A172 (cell line): ENCODE measurements at places on chromosomes 1 and 21.

GRCh38 chr1:64348270-64348960 is 121.5 kb upstream of the CACHD1 start:
- DNase-seq: no peak

DNA sequence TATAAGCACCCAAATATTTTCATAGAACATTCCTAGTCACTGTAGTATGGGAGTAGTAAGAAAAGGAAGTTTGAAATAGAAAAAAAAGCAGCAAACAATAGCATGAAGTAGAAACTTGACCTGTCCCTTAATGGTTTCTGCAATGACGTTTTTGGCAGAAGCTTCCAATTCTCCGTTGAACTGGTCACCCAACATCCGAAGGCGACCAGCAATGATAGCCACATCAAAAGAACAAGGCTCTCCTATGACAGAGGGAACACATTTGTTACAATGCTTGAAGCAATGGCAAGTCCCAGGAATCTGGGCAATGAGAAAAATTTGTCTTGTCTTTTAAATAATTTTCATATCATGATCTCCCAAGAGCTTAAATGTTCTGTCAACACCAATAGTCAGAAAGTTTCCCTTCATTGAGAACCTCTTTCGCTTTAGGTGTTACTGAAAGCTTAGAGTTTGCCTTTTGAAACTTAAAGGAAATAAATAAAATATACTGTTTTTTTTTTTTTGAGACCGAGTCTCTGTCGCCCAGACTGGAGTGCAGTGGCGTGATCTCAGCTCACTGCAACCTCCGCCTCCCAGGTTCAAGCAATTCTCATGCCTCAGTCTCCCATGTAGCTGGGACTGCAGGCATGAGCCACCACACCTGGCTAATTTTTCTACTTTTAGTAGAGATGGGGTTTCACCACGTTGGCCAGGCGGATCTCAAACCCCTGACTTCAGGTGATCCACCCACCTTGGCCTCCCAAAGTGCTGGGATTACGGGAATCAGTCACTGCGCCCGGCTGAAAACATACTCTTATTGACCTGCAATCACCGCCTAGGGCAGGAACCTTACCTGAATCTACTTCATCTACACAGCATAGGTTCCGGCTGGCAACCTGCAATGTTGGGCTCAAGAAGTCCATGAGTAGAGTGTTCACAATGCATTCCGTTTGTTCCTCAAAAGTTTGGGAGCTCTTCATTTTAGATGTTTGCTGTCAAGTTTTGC is 672 bp downstream of the BCL2L15 start:
- DNase-seq: no peak

DNA sequence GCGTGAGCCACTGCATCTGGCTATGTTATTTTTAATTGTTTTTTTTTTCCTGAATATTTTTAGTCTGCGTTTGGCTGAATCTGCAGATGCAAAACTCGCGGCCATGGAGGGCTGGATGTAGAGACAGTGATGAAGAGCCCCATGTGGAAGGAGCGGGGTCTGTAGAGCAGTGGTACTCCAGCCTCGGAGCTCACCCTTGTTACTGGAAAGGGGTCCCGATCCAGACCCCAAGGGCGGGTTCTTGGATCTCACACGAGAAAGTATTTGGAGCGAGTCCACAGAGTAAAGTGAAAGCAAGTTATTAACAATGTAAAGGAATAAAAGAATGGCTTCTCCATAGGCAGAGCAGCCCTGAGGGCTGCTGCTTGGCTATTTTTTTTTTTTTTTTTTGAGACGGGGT is 2.7 kb downstream of the TRPM2 start:
- no peak for DNase-seq

DNA sequence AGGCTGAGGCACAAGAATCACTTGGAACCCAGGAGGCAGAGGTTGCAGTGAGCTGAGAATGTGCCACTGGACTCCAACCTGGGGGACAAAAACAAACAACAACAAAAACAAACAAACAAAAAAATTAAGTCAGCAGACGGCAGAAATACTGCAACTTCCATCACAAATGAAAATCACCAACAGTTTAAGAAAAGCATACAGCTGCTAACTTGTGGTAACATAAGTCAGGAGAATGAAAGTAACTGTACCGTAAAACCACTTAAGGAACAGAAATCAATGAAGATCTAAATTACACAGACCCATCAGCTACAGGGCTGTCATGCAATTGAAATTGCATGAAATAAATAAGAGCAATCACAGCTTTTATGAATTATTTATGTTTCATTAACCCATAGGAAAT is 25.0 kb downstream of the MCOLN2 start:
- DNase-seq: no peak

DNA sequence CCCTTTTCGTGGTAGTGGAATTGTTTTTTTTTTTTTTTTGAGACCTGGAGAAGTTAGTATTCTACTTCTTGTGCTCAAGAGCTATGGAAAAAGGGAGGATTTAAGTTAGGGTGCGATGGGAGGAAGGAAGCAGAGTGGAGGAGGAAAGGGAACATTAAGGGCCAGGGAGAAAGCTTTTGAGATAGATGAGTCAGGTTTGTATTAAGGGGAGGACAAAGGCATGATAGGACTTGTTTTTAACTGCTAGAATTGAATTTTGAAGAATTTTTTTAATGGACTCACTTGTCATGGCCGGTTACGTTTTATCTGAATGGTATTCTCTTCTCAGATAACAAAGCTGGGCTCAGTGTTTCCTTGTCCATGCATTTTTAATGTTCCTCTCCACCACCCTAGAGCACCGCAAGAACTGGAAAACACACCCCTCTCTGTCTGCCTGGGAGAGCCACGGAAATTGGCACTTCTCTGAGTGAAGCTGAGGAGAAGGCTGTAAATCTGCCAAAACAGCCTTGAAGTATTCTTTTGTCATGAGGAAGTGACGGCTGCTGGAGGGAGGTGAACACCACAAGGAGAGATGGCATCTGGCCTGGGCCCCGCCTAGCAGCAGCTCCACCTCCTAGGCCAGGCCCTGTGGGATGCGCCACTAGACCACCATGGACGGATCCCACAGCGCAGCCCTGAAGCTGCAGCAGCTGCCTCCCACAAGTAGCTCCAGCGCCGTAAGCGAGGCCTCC is 3.5 kb downstream of the NIPAL3 start:
- peak; percentile 56 for DNase-seq

DNA sequence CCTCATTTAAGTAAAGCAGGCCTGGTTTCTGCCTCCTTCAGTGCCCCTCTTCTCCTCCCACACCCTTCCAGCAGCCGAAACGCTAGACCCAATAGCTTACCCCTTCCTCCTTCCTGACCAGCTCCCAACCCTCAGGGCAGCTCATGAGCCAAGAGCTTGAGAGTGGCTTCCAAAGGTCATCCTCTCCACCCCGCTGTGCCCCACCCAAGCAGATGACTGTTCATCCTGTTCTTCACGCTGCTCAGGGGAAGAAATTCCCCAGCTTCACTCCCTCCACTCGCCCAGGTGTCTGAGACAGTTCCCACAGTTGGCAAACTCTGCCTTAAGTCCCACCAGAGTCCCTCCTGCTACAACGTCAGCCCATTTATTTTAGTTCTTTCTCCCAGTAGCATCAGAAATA is 23.4 kb downstream of the ARHGEF19 start:
- DNase-seq: peak; percentile 57

- no peak for DNase-seq
These were observed 650.8 kb downstream of the PLPP3 start for GRCh38 chr1:55928576-55928975.

DNA sequence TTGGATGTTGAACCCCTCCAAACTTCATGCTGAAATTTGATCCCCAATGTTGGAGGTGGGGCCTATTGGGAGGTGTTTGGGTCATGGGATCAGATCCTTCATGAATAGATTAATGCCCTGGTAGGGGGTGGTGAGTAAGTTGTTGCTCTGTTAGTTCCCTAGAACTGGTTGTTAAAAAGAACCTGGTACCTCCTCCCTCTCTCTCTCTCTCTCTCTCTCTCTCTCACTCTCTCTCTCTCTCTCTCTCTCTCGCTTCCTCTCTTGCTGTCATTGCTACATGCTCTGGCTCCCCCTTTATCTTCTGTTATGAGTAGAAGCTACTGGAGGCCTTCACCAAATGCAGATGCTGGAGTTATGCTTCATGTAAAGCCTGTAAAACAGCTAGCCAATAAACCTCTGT is 498.2 kb upstream of the NR5A2 start:
- DNase-seq: no peak

GRCh38 chr21:18384771-18385170 is 18.8 kb downstream of the TMPRSS15 start:
- DNase-seq: peak; percentile 21

GRCh38 chr1:240329443-240329842 is 237.8 kb downstream of the FMN2 start:
- no peak for DNase-seq

- DNase-seq: no peak
These were observed 11.7 kb upstream of the B3GALNT2 start for GRCh38 chr1:235515844-235516512.

DNA sequence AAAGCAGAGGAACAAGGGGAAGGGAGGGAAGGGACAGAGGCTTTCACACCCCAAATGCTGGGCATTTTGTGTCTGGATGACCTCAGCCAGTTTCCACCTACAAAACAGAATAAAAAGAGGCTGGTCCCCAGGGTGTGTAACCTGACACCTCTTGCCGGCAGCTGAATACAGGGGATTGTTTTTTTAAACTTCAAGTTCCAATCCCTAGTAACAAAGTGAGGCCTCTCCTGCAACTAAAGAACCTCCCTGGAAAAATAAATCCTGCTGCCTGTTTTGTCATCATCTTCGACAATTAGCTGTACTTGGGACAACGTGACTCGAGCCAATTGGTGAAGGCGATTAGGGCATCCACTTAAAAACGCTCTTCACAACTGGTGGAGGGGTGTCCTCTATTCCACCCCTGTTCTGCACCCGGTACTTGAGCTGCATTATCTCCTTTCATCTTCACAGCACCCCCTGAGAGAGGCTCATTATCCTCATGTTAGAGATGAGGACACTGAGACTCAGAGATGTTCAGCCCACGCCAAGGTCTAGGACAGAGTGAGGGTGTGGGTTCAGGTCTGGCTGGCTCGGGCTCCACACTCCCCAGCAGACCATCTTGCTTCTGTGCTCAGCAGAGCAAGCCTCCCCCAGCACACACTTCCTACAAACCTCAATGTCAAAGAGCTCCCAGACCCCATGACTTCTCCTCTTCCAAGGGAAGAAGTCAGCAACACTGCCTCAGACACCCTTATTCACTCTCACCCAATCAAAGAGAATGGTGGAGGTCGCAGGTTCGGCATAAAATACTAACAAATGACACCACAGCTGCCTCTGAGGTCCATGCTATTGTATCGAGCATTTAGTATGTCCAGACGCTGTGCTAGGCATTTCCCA is 15.2 kb downstream of the ITPKB start:
- peak; percentile 57 for DNase-seq

- peak; percentile 8 for DNase-seq
These were observed 20.8 kb upstream of the SDC3 start for GRCh38 chr1:30929135-30929889.

DNA sequence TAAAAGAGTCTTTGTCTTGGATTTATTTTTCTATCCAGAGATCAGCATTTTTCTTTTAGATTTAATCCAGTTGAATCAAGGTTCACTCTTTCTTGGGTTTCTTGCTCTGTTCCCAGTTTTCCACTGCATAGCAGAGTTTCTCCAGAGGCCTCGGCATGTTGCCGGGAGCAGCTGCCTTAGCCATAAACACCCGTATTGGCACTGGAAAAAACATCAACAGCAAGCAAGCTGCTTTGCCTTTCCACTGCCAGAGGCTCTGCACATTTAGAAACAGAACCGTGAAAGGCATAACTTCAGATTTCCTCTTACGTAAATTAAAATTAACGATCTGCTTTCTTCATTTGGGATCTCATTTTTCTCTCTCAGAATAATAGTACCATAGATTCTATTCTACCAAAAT is 181.8 kb upstream of the L1TD1 start:
- no peak for DNase-seq

GRCh38 chr1:155026588-155026987 is 7.0 kb downstream of the DCST2 start:
- DNase-seq: peak; percentile 56

DNA sequence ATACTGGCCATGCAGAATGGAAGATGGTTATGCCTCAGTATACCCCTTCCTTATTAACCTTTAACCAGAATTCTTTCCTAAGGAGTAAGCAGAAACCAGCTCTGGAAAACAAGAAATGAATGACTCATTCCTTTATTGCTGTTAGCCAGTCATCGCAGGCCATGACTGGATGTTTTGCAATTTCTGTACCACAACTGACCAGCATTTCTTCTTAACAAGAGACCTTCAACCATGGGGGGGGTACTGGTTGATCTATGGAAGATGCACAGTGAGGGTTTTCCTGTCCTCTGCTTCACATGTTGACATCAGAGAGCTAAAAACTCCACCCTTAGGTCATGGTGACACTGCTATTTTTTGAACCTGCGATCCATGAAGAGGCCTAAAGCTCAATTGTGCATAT is 28.0 kb upstream of the RNF2 start:
- DNase-seq: peak; percentile 90

- no peak for DNase-seq
These were observed 237.0 kb downstream of the TBX15 start for GRCh38 chr1:118751166-118751565.

GRCh38 chr1:78171736-78172590 is 126.2 kb downstream of the GIPC2 start:
- peak; percentile 60 for DNase-seq
